ENCODE measurements at places on chromosomes 11 and 22.

GRCh38 chr22:28411125-28411524 is 268.5 kb downstream of the TTC28 start:
- DNase-seq = no peak

GRCh38 chr22:19761725-19762567 is 1.4 kb downstream of the TBX1 start:
- DNase-seq = no peak

GRCh38 chr11:2903672-2904011 is 18.1 kb upstream of the CDKN1C start:
- DNase-seq = no peak

DNA sequence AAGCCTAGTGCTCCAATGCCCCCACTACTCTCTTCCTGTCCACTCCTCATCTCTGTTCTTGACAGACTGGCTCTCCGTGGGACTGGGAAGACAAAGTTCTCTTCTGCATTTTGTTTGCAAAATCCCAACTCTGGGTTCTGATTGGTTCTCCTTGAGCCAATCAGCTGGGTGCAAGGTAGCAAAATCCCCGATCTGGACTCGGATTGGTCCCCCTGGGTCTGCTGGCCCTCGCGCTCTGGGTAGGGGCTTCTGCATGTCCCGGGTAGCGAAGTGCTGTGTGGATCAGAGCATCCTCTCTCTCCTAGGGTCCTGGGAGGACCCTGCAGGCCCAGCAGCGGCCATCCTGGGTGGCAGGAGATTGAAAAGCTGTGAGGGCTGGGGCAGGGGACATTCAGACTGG is 22.3 kb upstream of the A4GALT start:
- DNase-seq = peak; percentile 29

GRCh38 chr11:69670158-69670845 is 4.9 kb downstream of the LTO1 start:
- peak; percentile 88 for DNase-seq

DNA sequence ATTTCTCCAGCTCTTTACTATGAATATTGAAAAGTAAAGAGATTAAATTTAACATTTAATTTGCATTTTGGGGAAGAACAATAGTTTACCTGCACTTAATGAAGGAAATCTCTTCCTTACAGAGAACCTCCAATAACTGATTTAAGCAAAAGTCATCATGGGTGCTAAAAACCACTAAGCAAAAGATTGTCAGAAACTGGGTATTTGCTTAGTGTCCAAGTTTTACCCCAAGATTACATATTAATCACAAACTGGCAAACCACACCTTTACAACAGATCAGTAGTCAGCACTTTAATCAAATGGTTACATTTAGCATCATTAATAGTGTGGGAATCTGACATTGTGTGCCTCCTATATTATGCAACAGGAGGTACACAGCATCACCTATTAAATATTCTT is 2.7 kb downstream of the ZBTB44 start:
- DNase-seq = no peak

DNA sequence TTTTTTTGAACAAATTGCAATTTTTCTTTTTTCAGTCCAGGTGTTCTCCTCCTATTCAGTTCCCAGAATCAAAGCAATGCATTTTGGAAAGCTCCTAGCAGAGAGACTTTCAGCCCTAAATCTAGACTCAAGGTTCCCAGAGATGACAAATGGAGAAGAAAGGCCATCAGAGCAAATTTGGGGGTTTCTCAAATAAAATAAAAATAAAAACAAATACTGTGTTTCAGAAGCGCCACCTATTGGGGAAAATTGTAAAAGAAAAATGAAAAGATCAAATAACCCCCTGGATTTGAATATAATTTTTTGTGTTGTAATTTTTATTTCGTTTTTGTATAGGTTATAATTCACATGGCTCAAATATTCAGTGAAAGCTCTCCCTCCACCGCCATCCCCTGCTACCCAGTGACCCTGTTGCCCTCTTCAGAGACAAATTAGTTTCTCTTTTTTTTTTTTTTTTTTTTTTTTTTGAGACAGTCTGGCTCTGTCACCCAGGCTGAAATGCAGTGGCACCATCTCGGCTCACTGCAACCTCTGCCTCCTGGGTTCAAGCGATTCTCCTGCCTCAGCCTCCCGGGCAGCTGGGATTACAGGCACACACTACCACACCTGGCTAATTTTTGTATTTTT is 6.2 kb upstream of the UBE4A start:
- no peak for DNase-seq

- no peak for DNase-seq
Measured at GRCh38 chr11:123548774-123549173, 105.7 kb downstream of the SCN3B start.

DNA sequence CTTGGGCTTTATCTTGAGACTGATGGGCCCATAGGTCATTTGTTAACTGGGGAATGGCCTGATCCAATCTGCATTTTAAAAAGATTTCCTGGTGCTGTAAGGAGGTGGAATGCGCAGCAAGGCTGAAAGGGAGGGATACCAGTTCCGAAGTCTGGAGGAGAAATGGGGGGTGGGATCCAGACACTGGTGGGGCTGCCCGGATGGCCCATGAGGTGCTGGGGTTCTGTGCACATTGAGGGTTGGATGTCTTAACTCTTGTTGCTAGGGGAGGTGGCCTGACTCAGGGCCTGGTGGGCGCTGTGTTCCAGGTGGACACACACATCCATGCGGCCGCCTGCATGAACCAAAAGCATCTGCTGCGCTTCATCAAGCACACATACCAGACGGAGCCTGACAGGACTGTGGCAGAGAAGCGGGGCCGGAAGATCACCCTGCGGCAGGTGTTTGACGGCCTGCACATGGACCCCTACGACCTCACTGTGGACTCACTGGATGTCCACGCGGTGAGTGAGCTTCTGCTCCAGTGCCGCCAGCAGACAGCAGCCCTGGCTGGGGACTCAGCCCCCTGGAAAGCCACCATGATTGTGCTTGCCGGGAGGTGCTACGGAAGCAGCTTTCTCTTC is 38.1 kb downstream of the AMPD3 start:
- no peak for DNase-seq

DNA sequence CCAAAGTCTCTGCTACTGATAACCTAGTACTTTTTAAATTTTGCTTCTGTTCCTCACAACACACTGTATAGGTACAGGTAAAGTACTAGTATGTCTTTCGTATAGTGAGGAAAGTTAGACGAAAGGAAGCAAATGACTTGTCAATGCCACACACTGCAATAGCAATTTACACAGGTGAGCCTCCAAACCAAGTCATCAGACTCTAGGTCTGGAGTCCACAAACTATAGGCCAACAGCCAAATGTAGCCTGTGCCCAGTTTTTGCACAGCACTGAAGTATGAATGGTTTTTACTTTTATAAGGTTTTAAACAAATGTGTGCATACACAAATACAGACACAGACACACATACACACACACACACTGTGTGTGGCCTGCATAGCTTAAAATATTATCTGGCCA is 28.1 kb downstream of the ALG8 start:
- no peak for DNase-seq

GRCh38 chr22:37248251-37248650 is 4.2 kb upstream of the RAC2 start:
- peak; percentile 4 for DNase-seq

DNA sequence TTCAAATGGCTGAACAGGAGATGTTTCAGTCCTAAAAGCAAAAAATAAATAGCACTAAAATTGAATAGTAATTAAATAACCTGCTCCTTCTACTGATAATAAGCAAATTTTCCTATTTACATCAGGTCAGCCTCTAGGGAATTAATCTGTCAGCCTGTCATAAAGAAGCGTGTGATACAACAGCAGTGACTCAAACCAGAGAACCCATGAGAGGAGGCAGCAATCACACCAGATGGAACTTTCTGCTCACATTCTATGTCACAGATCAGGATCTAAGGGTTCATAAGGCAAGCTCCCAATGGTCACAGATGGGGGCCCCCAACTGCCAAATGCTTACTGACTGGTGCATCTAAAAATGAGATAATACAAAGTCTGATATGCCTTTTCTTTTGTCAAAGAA is 41.1 kb downstream of the RBFOX2 start:
- DNase-seq = peak; percentile 38

DNA sequence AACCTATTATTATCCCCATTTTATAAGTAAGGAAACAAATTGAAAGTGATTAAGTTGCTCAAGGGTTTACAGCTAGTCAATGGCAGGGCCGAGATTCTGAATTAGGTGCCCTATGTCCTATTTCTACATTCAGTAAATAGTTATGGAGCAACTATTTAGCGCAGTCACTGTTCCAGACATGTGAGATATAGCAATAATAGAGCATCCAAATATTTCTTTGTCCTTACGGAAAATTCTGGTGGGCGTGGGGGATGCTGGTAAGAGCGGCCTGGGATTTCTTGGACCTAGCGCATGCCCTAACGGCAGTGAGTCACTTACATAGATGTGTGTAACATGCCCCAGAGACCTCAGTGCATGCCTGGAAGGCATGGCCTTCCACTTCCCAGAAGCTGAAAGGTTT is 4.4 kb downstream of the DTX4 start:
- no peak for DNase-seq

DNA sequence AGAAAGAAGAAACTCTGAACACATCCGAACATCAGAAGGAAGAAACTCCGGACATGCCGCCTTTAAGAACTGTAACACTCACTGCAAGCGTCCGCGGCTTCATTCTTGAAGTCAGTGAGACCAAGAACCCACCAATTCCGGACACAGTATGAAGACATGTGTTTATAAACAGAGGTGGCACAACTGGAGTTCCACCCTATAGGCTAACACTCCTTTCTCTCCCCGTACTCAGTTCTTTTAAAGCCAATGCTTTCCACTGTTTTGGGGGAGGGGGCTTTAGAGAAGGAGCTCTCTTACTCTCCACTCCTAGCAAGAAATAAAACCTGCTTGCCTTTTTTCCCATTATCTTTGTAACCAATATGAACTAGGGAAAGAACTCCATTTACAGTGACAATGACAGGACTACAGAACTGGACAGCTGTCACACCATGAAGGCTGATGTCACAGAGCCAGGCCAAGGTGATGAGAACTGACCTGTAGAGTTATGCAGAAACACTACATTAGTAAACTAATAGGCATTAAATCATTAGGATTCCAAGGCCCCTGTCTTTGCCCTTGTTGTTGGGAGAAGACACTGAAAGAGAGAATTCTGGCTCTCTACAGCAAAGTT is 733 bp downstream of the TRIM5 start:
- no peak for DNase-seq

DNA sequence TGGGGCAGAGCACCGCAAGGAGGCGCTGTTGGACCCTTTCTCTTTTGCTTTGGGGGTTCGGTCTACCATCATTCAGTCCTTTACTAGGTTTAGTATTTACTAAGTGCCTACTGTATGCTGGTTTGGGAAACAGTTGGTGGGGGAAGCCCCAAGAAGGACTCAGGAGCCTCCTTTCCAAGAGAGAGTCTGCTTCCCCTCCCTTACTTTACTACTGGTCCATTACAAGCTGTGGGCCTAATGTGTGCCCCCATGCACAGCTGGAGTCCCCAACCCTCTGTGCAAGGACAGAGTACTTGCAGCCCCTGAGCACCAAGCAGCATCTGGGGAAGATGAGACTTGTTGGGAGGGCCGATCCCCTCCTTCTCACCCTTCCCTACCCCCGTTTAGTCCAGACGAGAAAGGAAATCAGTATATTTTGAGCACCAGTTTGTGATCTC is 876 bp upstream of the UBE2L6 start:
- no peak for DNase-seq

DNA sequence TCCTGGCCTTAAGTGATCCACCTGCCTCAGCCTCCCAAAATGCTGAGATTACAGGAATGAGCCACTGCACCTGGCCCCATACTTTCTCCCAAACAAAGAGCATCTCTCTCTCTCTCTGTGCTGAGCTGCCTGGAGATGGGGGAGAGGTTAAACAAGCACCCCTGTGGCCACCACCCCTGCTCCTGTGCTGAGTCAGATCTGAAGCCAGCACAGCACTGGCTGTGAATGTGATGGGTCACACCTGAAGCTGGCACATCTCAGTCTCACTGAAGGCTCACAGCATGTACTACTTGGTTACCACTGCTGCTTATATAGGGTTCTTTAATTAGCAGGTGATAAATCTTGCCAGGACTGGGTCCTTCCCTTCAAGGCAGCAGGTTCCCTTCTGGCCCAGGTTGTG is 10.8 kb upstream of the WEE1 start:
- DNase-seq = no peak

GRCh38 chr11:66489636-66490035 is 9.4 kb downstream of the DPP3 start:
- no peak for DNase-seq

- DNase-seq = no peak
Measured at GRCh38 chr11:44178381-44178780, 82.9 kb downstream of the EXT2 start.

DNA sequence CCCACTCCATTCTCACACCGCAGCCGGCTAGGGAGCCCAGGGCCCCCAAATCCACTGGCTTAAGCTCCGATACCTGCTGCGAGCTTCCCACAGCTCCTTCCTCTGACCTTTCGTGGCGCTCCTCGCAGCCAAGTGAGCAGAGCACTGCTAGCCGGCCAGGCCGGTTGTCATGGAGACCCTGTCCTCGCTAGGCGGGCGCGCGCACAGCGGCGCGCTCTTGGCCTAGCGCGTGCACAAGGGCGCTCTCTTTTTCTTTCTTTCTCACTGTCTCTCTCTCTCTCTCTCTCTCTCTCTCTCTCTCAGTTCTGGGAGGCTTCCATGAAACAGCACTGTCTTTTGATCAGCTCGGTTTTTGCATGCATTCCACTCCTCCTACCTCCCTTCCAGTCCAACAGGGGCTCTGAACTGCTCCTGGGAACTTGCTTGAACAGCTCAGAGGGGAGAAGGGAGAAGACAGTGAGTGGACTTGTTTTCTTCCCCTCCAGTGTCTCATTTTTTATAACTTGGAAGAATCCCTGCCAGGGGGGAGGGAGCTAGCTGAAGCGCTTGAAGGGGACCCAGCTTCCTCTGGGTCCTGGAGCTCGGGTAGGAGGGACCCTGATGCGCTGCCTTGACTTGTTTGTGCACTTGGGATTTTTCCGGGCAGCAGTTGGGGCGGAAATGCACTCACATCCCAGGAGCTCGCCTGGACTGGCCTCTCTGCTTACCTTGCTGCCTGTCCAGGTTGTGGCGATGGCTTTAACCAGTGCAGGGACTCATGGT is 100.3 kb upstream of the AKIP1 start:
- no peak for DNase-seq

- DNase-seq = peak; percentile 51
Measured at GRCh38 chr11:57527056-57527631, 3.4 kb downstream of the TIMM10 start.

DNA sequence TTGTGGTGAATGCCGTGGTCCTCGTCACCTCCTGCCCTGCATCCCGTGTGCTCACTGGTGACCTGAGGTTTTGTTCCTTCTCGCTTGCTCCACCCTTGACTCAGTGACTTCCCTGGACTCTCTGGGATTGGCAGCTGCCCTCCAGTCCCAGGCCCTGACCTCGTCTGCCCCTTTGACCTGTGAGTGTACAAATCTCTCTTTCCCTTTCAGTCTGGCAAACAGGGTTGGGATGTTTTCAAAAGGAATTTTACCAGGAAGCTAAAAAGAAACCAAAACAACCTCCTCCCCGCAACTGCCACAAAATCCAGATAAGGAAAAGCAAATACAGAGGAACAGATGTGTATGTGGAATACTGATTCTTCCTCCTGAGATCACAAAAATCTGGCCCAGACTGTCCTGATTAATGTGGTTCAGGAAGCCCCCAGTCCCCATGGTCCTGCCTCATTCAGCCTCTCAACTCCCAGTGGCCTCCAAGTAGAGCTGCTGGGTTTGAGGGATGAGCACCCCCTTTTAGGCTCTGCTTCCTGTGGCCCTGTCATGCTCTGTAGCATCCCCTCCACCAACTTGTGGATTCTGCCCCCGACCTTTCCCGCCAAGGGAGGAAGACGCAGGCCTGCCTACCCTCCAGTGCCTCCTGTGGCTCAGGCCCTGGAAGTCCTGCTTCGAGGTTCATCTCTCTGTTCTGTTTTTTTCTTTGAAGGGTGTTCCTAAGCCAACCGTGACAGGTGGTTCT is 15.2 kb downstream of the ROBO4 start:
- DNase-seq = no peak

- no peak for DNase-seq
Measured at GRCh38 chr11:84634309-84634708, 992.8 kb downstream of the DLG2 start.
